ENCODE measurements at places on chromosomes 11 and 22.

- H3K4me1 ChIP-seq, result peaks cover 51% of the 10 kb centered on the region
- DNase-seq, result no peak
- peak overlapping the region; percentile 92 for H3K27ac ChIP-seq
- no peaks in the 10 kb centered on the region for H3K36me3 ChIP-seq
- H3K4me3 ChIP-seq, result peak overlapping the region; percentile 16
Measured at GRCh38 chr22:50307890-50308596, 597 bp upstream of the PLXNB2 start.

DNA sequence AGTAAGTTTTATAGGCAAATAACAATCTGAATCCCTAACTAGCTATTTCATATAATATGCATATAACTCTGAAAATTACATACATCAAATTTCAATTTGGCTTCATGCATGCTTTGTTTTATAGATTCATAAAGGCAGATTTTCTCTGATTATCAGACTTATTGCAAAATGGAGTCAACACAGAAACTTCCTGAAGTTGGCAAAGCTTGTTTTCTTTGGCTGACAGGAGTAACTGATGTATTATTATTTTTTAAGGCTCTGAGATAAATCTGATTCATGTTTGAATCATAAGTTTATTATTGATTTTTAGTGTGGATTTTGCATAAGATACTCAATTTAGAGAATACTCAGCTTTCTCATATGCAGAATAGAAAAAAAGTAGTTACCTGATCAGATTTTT is 356.3 kb upstream of the CCDC90B start:
- no peaks in the 10 kb centered on the region for H3K36me3 ChIP-seq
- H3K4me3 ChIP-seq, result no peak overlapping the region
- DNase-seq, result no peak
- no peak overlapping the region for H3K27ac ChIP-seq
- no peaks in the 10 kb centered on the region for H3K27me3 ChIP-seq
- peaks cover 3% of the 10 kb centered on the region for H3K4me1 ChIP-seq

GRCh38 chr11:2148595-2148994 is 9.4 kb upstream of the IGF2 start:
- H3K4me3 ChIP-seq, result no peak overlapping the region
- peaks cover 10% of the 10 kb centered on the region for H3K4me1 ChIP-seq
- no peak for DNase-seq
- no peak overlapping the region for H3K27ac ChIP-seq

GRCh38 chr11:10856689-10857458 is 979 bp downstream of the ZBED5 start:
- no peaks in the 10 kb centered on the region for H3K36me3 ChIP-seq
- H3K27ac ChIP-seq, result peak overlapping the region; percentile 99
- DNase-seq, result peak; percentile 40
- peak overlapping the region; percentile 93 for H3K4me3 ChIP-seq
- peaks cover 23% of the 10 kb centered on the region for H3K4me1 ChIP-seq

- no peaks in the 10 kb centered on the region for H3K27me3 ChIP-seq
- H3K4me1 ChIP-seq, result no peaks in the 10 kb centered on the region
- peak overlapping the region; percentile 37 for H3K27ac ChIP-seq
- H3K4me3 ChIP-seq, result no peak overlapping the region
Measured at GRCh38 chr11:109958821-109959166, 134.4 kb upstream of the ZC3H12C start.

DNA sequence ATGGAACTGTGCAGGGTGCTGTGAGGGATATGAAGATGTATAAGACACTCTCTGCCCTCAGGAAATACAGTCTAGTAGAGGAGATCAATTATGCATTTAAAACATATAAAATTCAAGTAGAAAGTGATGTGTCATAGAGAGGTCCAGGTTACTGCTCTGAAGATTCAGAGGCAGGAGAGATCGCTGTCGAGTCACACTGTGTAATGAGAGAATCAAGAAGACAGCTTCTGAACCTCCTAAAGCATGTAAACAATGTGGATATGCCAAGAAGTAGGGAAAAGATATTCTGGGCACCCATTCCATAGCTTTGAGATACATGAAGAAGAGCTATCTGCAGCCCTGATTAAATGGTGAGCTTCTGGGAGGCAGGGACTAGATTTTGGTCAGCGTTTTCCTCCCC is 16.7 kb downstream of the SSH3 start:
- no peak overlapping the region for H3K4me3 ChIP-seq
- no peak overlapping the region for H3K27ac ChIP-seq
- H3K4me1 ChIP-seq, result peaks cover 33% of the 10 kb centered on the region
- H3K27me3 ChIP-seq, result no peaks in the 10 kb centered on the region
- H3K36me3 ChIP-seq, result no peaks in the 10 kb centered on the region

GRCh38 chr22:47128216-47128615 is 365.8 kb downstream of the TBC1D22A start:
- no peak overlapping the region for H3K4me3 ChIP-seq
- DNase-seq, result no peak
- H3K27ac ChIP-seq, result no peak overlapping the region

- H3K27ac ChIP-seq, result no peak overlapping the region
- H3K27me3 ChIP-seq, result no peaks in the 10 kb centered on the region
- no peak overlapping the region for H3K4me3 ChIP-seq
- DNase-seq, result no peak
- no peaks in the 10 kb centered on the region for H3K36me3 ChIP-seq
Measured at GRCh38 chr11:112345166-112345565, 84.5 kb upstream of the PLET1 start.

DNA sequence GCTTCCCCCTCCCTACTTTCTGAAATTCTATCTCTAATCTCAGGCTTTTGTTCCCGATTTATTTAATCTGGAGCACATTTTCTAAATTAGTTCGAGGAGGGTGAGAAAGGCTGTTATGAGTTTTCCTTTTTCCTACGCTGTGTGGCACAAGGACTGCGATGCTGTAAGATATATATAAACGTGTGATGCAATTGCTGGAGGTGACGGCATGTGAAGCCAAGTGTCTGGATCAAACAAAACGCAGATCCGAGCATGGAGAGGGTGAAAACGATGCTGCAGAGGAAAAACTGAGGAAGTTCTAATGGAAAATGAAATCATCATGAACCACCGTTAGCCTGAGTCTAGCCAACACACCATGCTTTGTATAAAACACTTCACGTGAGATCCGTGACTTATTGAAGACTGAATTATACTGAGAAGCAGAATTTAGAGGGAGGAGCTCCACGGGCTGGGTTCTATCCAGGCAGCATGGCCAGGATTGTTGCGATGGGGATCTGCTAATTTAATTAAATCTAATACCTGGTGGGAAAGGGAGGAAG is 4.4 kb downstream of the PKNOX2 start:
- no peaks in the 10 kb centered on the region for H3K27me3 ChIP-seq
- no peaks in the 10 kb centered on the region for H3K36me3 ChIP-seq
- peaks cover 27% of the 10 kb centered on the region for H3K4me1 ChIP-seq
- H3K27ac ChIP-seq, result peak overlapping the region; percentile 92

DNA sequence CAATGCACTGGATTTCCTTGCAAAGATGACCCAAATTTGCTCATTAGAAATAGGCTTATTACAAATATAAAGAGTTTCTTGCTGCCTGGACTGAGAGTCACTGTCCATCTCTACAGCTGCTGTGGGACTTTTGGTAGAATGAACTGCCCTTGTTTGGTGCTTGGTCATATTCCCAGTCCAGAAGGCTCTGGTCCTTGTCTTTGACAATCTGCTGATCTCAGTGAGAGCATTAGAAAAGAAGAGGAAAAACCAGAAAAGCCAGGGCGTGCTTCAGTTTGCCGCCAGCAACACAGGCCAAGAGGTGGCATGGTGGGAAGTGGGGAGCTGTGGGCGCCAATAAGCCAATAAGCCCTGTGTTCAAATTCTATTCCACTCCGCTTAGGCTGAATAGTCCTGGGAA is 48.2 kb upstream of the PARVA start:
- no peaks in the 10 kb centered on the region for H3K27me3 ChIP-seq
- no peak overlapping the region for H3K4me3 ChIP-seq
- DNase-seq, result no peak
- peak overlapping the region; percentile 67 for H3K27ac ChIP-seq
- H3K4me1 ChIP-seq, result no peaks in the 10 kb centered on the region
- H3K36me3 ChIP-seq, result no peaks in the 10 kb centered on the region

DNA sequence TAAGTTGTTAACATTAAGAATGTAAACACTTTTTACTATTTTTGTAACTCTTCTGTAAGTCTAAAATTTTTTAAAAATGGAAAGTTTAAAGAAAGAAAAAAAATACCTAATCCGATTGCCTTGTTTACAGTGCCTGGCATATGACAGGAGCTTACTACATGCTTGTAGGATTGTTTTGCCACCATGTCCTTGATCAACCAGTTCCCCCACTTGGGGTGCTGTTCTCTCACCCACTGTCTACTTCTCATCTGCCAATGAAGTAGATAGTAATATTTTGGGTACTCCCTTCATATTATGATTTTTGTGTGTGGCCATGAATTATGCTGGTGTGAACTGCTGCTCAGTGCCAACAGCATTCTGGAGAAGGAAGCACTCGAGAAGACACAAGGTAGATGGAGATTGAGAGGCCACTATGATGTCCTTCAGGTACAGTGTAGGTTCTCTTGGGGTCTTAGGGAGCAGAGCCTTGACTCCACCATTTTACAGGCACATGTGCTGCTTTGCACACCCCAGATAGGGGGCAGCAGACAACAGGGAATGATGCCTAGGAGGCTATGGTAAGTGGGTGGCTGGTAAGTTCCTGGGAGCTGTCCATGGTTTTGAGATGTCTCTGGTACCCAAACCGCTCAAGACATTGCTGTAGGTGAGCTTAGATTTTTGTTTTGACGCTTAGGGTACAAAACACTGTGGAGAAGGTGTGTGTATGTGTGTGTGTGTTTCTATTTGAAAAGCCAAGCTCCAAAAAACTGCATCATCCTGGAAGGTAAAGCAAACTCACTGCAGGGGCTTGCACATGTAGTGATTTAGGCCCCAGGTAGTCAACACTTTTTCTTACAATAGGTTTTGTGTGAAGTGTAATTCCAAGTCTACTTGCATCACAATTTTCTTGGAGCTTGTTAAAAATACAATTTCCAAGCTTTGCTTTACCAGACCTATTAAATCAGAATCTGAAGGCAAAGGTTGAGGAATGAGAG is 494.5 kb upstream of the LARGE1 start:
- H3K36me3 ChIP-seq, result no peaks in the 10 kb centered on the region
- H3K27ac ChIP-seq, result no peak overlapping the region
- no peaks in the 10 kb centered on the region for H3K27me3 ChIP-seq

Data from tibial nerve (tissue), 4 donors.